ENCODE measurements at places on chromosomes 5 and 9. TPM values are rescaled to one million over a fixed set of nuclear protein-coding genes. Genes with fewer than 3 reads are reported as not detected.

The SLC6A18 gene
- not detected for total RNA-seq

The NUTM2G gene
- total RNA-seq = not detected

The PTGR1 gene
- not detected for total RNA-seq

The PCDHB6 gene
- total RNA-seq = not detected

The CARD9 gene
- total RNA-seq = 0.69 TPM

The TYRP1 gene
- not detected for total RNA-seq

The IFNA17 gene
- total RNA-seq = not detected

The SLCO4C1 gene
- total RNA-seq = 0.42 TPM

The CAPSL gene
- not detected for total RNA-seq

The SLCO6A1 gene
- total RNA-seq = not detected

The F12 gene
- 0.22 TPM for total RNA-seq

The ZNG1F gene
- 13.3 TPM for total RNA-seq

The ASS1 gene
- 3.9 TPM for total RNA-seq

The SLC46A2 gene
- total RNA-seq = not detected

The CD14 gene
- total RNA-seq = 0.37 TPM

The MEIKIN gene
- not detected for total RNA-seq

The BTNL8 gene
- total RNA-seq = not detected

The PPP1R26 gene
- total RNA-seq = 0.52 TPM

The MYO10 gene
- total RNA-seq = 0.08 TPM

The ZNF366 gene
- total RNA-seq = not detected

The FOXI1 gene
- total RNA-seq = not detected

The FAM221B gene
- not detected for total RNA-seq

The DOCK8 gene
- total RNA-seq = 270 TPM

The ROPN1L gene
- 3.1 TPM for total RNA-seq

The FER gene
- total RNA-seq = 4.0 TPM

The GHR gene
- total RNA-seq = not detected

The S1PR3 gene
- 0.12 TPM for total RNA-seq

The ANKRD55 gene
- 11.9 TPM for total RNA-seq

The PDZD2 gene
- total RNA-seq = not detected

The GCNT1 gene
- total RNA-seq = 8.9 TPM

The TMC1 gene
- not detected for total RNA-seq

The DMRTA1 gene
- total RNA-seq = not detected
